ENCODE measurements at places on chromosomes 3 and 15.

DNA sequence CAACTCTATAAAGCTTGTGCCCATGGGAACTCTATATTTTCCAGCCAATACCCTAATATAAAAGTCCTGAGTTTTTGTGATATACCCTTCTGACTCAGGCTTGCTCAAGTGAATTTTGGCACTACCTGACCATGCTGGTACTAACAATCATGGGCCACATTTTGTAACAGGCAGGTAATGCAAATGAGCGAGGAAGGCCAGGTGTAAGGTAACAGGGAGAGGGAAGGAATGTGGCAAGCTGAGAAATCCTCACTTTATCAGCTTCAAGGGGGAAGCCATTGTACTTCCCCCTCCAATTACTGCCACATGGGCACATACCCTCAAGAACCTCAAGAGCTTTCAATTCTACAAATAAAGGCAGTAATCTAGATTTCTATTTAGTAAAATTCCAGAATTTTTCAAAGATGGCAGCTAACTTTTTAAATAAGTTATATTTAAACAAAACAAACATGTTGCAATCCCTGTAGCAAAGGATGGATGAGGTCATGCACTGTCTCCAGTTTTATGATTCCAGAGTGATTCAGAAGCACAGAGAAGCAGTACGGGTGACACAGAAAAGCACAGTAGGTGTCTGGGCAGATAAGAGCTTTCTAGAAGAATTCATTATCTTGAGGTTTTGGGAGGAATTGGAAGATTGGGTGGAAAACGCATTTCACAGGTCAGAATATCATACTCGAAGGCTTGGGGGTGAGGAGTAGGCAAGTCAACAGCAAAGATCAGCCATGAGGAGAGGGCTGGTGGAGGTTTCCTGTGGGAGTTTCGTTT, 87.6 kb downstream of the FOXP1 start:
- DNase-seq, result peak; percentile 21

GRCh38 chr3:112779011-112779410, 67.7 kb downstream of the CD200R1L start:
- no peak for DNase-seq

DNA sequence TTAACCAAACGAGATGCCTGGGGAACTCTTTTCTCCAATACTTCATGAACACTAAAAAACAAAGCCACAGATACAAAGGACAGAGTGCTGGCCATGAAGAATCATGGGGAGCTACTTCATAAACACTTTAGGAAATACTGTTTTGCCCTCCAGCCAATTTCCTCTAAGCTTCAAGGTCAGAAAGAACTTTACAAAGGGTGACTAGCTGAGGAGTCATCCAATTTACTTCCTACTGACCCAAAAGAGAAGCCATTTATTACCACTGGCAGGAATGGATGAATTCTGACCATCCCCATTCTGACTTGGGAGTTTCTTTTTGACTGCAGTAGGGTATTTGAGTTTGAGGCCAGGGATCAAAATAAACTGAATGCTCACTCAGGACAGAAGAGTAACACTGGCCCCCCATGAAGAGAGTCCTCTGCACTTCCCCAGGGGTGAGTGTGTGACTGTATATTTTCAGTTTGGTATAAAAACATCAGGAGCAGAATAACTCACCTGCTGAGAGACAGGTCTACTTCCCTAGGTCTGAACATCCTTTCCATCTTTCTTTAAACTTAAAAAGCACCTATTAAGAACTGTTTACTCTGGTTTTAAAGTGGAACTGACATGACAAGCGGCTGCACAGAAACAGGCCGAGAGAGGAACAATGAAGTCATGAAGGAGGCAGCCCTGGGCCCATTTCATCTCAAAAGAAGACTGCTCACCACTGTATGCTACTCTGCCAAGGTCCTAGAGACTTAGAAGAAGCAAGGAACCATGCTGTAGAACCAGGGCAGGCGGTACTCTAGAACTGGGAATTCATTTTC, 203.6 kb downstream of the TNIK start:
- DNase-seq, result no peak

DNA sequence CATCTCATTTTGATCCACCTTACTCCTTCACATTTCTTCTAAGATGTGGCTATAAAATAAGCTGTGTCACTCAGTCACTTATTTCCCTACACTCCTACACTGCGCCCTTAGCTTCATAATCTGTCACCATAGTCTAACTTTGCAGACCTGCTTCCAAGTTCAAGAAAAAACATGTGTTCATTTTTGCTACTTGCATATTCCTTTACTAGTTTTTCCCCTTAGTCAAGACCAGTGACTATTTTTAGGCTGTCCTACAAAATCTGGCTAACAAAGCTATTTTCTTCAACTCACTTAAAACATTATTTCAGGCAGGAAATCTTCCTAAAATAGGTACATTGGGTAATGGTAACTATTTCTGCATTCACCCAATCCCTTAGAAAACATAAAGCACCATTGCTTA, 272.5 kb downstream of the TBC1D5 start:
- no peak for DNase-seq

DNA sequence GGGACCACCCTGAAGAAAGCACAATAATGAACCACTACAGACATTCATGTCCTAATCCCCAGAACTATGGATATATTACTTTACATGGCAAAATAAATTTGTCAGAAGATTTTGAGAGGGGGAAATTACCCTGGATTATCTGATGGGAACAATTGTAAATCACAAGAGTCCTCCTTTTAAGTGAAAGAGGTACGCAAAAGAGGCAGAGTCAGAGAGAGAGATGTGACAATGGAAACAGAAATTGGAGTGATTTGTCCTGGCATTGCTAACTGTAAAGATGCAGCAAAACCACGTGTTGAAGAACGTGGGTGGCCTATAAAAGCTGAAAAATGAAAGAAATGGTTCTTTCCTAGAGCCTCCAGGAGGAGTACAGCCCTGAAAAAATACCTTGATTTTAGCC, 1121.4 kb upstream of the ALCAM start:
- no peak for DNase-seq

DNA sequence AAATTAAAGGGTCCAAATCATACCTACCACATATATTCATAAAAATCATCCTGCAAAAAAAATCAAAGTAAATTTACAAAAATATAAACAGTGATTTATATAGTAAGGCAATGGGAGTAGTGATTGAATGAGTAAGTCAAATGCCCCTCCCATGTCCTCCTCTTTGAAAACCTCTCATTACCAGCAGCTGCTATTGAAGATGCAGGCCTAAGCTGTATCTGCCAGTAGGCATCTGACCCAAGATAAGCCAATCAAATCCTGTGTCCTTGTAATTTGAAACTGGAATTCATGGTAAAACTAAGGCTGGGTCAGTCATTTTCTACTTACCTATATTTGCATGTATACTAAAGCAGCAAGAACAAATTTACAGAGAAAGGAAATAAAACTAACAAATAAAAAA, 60.4 kb upstream of the POU1F1 start:
- DNase-seq, result no peak

GRCh38 chr3:144358191-144358590, 386.6 kb downstream of the DIPK2A start:
- DNase-seq, result no peak

- DNase-seq, result peak; percentile 81
These were observed 427 bp downstream of the MBD4 start for GRCh38 chr3:129439226-129439816.

DNA sequence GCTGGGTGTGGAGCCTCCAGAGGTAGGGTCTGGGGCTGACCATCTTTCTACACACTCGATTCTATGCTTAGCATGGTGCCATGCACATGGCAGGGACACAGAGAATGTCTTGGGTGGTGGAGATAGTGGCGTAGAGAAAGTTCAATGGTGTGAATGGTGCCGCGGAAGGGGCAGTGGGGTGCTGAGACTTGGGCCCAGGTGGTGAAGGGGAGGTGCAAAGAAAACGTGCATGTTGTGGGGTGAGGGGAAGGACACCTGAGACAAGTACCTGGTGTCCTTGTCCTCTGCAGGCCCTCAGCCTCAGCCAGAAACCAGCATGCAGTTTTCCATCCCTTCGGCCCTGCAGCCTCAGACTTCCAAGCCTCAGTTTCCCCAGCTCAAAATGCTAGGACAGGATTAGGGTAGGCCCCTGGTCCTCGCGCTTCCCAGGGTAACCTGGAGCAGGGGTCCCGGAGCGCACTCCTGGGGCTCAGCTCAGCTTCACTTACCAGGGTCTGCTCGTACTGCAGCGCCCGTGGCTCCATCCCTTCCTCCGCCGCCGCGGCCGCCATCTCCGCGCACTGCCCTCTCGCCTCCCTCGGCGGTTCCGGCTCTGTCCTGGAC, 375 bp downstream of the CLCN2 start:
- DNase-seq, result no peak

DNA sequence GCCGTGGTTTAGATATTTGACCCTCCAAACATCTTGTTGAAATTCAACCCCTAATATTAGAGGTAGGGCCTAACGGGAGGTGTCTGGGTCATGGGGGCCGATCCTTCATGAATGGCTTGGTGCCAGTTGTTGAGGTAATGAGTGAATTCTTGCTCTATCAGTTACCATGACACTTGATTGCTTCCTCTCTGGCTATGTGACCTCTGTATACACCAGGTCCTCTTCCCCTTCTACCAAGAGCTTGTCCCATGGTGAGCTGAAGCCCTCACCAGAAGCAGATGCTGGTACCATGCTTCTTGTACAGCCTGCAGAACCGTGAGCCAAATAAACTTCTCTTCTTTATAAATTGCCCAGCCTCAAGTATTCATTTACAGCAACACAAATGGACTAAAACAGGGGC, 41.8 kb upstream of the TIPARP start:
- DNase-seq, result no peak

DNA sequence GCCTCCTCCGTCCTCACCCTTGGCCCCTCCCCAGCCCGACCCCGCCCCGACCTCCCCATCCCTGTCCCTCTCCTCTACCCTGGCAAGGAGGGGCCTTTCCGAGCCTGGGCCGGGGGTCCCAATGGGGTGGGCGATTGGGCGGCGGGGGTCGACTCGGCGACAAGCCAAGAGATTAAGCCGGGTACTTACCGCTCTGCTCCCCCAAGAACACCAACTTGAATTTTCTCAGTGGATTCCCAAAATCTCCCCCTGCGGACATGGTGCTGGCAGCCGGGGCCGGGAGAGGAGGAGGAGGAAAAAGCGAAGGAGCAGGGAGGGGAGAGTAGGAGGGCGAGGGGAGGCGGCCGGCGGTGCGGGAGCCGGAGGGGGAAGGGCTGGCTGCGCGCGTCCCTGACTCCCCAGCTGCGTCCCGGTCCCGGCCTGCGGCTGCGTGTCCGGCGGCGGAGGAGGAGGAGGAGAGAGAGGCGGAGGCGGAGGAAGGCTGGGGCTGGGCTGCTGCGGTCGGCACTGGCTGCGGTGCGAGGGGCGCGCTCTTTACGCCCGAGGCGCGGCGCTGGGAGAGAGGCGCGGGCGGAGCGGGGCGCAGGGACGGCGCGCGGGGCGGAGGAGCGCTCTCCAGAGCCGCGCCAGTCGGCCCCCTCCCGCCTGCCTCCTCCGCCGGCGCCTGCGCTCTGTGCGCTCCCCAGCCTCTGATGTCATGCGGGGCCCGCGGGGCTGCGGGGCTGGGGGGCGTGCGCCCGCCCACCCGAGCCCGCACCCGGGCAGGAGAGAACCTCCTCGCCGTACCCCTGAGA, at the start of gene RAB6B:
RAB6B (minus strand) TSS at position 675 of the 794 bp plus-strand sequence; CDS start at position 259, 416 bp downstream.
- peak; percentile 75 for DNase-seq

GRCh38 chr3:133418361-133418760, 18.5 kb downstream of the BFSP2 start:
- DNase-seq, result no peak

DNA sequence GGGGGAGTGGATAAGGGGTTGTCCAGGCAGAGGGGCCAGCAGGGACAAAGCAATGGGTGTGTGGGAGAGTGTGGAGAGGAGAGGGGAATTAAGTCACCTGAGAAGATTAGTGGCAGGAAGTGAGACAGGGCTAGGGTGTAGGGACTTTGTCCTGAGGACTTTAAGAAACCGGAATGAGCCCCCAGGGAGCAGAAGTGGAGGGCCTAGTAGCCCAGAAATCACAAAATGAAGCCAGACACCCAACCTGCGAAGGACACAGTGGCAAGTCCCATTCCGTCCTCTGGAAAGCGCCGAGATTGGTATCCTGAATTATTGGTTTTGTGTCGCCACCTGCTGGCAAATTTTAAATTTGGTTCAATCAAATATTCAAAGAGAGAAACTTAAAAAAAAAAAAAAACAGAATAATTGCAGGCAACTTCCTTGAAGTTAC, 78.0 kb upstream of the SLC25A36 start:
- DNase-seq, result peak; percentile 59

GRCh38 chr3:81876826-81877225, 115.4 kb upstream of the GBE1 start:
- DNase-seq, result no peak

- no peak for DNase-seq
These were observed 17.9 kb upstream of the ABI3BP start for GRCh38 chr3:101011136-101011535.

GRCh38 chr15:62717496-62717895, 325.1 kb upstream of the TPM1 start:
- DNase-seq, result no peak

Data from erythroblast (primary cell).